A172 (cell line): ENCODE measurements at places on chromosomes 3 and 15.

DNA sequence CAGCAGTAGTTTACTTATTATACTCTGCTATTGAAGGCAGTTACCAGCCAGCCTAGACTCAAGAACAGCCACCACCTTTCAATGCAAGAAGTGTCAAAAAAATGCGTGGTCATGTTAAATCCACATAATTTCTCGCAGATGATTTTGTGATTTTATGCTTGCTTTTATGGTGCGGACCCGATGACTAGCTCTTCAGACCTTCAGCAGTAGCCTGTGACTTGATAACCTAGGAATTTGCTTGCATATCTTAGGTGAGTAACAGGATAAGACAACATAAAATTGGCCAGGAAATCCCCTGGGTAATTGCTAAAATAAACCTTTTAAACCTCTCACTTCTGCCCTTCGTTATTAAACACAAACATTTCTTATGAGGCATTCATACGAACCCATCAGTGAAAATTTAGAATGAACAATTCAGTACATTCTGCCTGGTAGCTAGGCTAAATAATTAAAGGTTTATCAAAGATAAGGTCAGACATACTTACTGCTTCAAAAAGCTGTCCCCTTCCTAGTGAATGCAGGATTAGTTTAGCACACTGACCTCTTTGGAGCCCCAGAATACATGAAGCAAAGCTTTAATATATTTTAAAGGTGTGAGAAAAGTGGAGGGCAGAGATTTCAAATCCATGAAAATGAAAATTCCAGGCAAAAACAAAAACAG, 798.8 kb downstream of the OTOL1 start:
- DNase-seq = peak; percentile 98

DNA sequence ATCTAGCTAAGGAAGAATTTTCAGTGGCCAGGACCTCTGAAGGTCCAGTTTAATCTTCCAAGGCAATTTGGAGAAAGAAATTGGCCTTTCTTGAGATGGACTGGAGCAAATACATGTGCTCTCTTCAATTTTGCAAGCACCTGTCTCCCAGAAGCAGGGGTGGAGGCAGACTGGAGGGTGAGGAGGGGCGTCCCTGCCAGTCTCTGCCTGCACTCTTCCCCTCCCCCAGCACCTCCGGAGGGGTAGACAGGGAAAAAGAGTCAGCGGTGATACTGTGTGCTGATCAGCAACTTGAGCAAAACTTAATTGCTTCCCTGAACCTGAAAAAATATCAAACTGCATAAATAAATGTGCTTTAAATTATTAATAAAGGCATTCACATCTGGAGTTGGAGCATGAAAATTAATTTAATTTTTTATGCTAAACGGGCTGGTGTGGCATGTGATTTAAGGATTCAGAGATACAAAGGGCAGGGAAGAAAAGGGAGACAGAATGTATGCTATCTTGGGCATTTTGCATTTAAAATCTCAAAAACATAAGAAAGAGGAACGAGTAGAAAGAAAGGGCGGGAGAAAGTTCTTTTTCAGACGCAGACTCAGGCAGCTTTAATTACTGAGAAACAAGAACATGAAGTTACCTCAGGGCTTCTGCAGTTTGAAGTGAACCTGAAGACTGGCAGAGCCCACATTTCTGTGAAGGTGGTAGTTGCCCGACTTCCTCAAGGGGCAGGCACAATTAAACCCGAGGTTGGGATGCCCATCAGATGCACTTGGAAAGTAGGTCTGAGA, 319.7 kb downstream of the UACA start:
- no peak for DNase-seq

- no peak for DNase-seq
Observed at GRCh38 chr3:45534632-45535031, 59.9 kb upstream of the LIMD1 start.

- DNase-seq = peak; percentile 13
Observed at GRCh38 chr3:69012800-69013252, 658 bp downstream of the EOGT start.

DNA sequence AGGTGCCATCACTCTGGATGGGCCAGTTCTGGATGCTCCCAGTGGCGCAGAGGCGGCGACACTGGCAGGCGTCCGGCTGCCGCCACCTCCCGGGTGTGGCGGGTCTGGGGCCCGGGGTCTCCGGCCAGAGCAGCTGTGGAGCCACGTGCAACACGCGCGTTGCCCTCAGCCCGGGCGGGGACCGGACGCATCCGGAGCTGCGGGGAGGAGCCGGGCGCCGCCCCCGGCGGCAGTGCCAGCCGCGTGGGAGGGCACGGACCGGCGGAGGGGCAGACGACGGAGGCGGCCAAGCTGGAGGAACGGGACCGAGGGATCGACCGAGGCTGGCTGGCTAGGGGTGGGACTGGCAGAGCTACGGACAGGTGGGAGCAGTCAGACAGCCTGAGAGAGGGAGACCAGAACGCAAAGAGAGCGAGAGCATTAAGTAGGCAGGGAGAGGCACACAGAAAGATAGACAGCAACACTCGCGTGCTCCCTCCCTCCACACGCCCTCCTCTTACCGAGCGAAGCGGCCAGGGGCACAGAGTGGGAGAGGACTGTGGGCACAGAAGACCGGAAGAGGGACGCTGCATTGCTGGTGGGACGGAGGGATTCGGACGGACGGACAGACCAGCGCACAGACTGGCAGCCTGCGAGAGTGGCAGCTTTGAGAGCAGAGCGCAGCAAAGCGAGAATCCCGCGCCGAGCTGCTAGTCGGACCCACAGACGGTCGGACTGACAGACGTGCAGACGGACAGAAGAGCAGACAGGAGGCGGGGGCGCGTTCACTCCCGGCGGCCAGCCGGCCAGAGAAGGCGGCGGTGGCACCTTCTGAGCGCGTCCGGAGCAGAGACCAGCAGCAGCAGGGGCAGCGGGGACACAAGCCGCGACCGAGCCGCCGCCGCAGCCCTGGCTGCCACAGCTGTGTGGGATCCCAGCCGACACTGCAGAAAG, at the start of gene ARPP21:
Gene ARPP21, plus strand, starts transcription at position 272 of the 933 bp plus-strand sequence. CDS start 42,227 bp downstream, outside the sequence.
- no peak for DNase-seq

- no peak for DNase-seq
Observed at GRCh38 chr3:102866845-102867244, 432.0 kb downstream of the ZPLD1 start.

GRCh38 chr3:49703443-49703927, 14.1 kb downstream of the RNF123 start:
- DNase-seq = peak; percentile 55
